ENCODE measurements at places on chromosomes 12 and 14. TPM values are rescaled to one million over a fixed set of nuclear protein-coding genes. Genes with fewer than 3 reads are reported as not detected.

GRCh38 chr12:55708695-55709233 is 1.1 kb upstream of the ITGA7 start:
- H3K27ac ChIP-seq, result no peak overlapping the region
- peaks cover 12% of the 10 kb centered on the region for H3K4me1 ChIP-seq
- no peaks in the 10 kb centered on the region for H3K36me3 ChIP-seq

The LBHD2 gene
- not detected for total RNA-seq

- H3K4me1 ChIP-seq, result no peaks in the 10 kb centered on the region
- no peak for DNase-seq
- no peak overlapping the region for H3K4me3 ChIP-seq
- no peak overlapping the region for H3K27ac ChIP-seq
- H3K36me3 ChIP-seq, result no peaks in the 10 kb centered on the region
- H3K27me3 ChIP-seq, result no peaks in the 10 kb centered on the region
These were observed 465.7 kb upstream of the FAR2 start for GRCh38 chr12:28683366-28683765.

DNA sequence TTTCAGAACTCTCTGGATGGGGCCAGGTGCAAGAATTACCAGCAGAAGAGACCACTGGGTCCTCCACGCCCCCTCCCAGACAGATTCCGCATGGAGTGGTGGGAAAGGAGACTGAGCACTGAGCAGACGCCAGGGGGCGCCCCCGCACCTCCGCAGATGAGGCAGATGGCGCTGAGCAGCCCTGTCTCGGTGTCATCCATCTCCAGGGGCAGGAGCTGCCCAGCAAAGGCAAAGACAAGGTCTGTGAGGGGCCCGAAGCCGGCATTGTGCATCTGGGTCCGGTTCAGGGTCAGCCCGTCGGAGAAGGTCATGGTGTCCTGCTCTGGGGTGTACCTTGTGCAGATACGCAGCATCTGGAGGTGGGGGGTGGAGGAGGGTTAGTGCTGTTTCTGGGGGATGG is 6.3 kb upstream of the ITGB7 start:
- H3K4me1 ChIP-seq, result peaks cover 68% of the 10 kb centered on the region
- DNase-seq, result peak; percentile 90
- no peak overlapping the region for H3K27ac ChIP-seq

- no peaks in the 10 kb centered on the region for H3K27me3 ChIP-seq
- no peak overlapping the region for H3K27ac ChIP-seq
- H3K4me1 ChIP-seq, result no peaks in the 10 kb centered on the region
- H3K4me3 ChIP-seq, result no peak overlapping the region
These were observed 183.7 kb downstream of the TMTC3 start for GRCh38 chr12:88325816-88326189.

The TSPAN11 gene
- total RNA-seq, result not detected

The HEBP1 gene
- 23.9 TPM for total RNA-seq

- H3K27me3 ChIP-seq, result no peaks in the 10 kb centered on the region
- no peaks in the 10 kb centered on the region for H3K4me1 ChIP-seq
- no peak overlapping the region for H3K27ac ChIP-seq
- no peaks in the 10 kb centered on the region for H3K36me3 ChIP-seq
These were observed 296.5 kb downstream of the GALC start for GRCh38 chr14:87696485-87696884.

- H3K4me1 ChIP-seq, result peaks cover 4% of the 10 kb centered on the region
- peak; percentile 30 for DNase-seq
These were observed 25.0 kb upstream of the HSPB8 start for GRCh38 chr12:119153477-119154434.

DNA sequence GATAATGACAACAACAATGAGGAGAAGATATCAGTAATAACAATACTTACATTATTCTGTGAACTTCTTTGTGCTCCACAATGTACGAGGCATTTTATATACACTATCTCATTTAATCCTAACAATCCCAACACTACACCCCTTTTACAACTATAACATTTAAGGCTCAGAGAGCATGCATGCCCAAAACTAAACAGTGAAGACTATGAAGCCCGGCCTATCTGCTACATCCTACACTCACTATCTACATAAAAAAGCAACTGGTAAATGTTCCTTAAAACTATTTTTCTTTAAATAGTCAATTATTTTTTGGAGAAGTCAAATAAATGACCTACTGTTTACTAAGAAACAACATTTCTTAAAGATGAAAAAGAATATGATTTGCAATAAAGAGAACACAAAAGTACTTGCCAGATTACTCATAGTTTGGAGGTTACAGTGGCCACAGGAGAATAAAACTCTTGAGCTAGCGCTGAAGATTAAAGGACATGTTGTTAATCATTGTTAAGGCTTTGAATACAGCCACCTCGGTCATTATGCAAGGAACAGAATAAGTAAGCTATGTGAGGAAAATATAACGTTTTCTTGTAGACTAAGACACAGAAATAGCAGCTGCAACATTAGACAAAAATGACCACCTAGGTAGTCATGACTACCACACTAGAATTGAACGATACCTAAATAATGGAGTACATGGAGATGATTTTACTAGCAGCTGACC is 56.7 kb downstream of the EPS8 start:
- H3K4me3 ChIP-seq, result no peak overlapping the region
- DNase-seq, result no peak
- H3K36me3 ChIP-seq, result no peaks in the 10 kb centered on the region
- H3K27me3 ChIP-seq, result peaks cover 1% of the 10 kb centered on the region

GRCh38 chr12:59695379-59695778 is 99.5 kb downstream of the SLC16A7 start:
- DNase-seq, result no peak
- H3K36me3 ChIP-seq, result peaks cover 11% of the 10 kb centered on the region
- no peak overlapping the region for H3K4me3 ChIP-seq

DNA sequence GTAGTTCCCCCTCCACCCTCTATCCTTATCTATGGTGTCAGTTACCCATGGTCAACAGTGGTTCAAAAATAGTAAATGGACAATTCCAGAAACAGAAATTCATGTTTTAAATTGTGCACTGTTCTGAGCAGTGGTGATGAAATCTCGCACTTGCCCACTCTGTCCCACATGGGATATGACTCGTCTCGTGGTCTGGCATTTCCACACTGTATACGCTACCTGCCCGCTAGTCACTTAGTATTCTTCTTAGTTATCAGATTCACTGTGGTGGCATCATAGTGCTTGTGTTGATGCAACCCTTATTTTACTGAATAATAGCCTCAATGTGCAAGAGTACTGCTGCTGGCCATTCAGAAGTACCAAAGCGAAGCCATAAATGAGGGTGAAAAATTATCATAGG is 507.0 kb downstream of the SNAPC1 start:
- no peak overlapping the region for H3K27ac ChIP-seq
- DNase-seq, result peak; percentile 54
- no peaks in the 10 kb centered on the region for H3K4me1 ChIP-seq
- H3K4me3 ChIP-seq, result no peak overlapping the region
- H3K36me3 ChIP-seq, result no peaks in the 10 kb centered on the region

DNA sequence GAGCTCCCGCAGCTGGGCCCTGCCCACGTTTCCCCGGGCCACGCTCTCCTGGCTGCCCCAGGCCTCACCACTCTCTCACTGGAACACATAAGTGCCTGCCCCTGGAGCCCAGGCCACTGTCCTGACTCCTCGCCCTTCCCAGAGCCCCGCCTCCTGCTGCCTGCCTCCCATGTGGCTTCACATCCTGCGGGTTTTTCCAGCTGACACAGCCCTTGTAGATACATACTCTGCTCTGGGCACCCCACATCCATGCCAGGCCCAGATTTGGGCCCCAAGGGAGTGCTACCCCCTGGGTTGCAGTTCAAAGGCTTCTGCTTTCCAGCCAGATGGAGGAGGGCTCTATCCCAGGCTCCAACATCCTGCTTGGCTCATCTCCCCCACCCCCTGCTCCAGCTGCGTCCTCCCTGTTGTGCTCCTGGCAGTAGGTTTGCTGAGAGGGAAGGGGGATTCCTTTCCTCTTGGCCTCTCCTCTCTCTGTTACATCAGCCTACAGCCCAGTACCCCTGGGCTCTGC is 60.1 kb downstream of the TSPAN9 start:
- H3K27me3 ChIP-seq, result peaks cover 13% of the 10 kb centered on the region
- H3K4me1 ChIP-seq, result no peaks in the 10 kb centered on the region
- no peak for DNase-seq
- no peak overlapping the region for H3K4me3 ChIP-seq
- H3K36me3 ChIP-seq, result no peaks in the 10 kb centered on the region

The APOF gene
- not detected for total RNA-seq

GRCh38 chr12:18239526-18239925 is 21.8 kb upstream of the PIK3C2G start:
- no peak overlapping the region for H3K4me3 ChIP-seq
- H3K36me3 ChIP-seq, result no peaks in the 10 kb centered on the region
- H3K27ac ChIP-seq, result no peak overlapping the region
- H3K4me1 ChIP-seq, result no peaks in the 10 kb centered on the region
- no peaks in the 10 kb centered on the region for H3K27me3 ChIP-seq
- no peak for DNase-seq

The KRT8 gene
- total RNA-seq, result 0.40 TPM

The CPNE6 gene
- not detected for total RNA-seq

GRCh38 chr14:24274101-24274543 is 2.7 kb upstream of the RABGGTA start:
- peaks cover 18% of the 10 kb centered on the region for H3K36me3 ChIP-seq
- peaks cover 64% of the 10 kb centered on the region for H3K4me1 ChIP-seq
- H3K27ac ChIP-seq, result peak overlapping the region; percentile 89
- peak overlapping the region; percentile 36 for H3K4me3 ChIP-seq

- no peak overlapping the region for H3K4me3 ChIP-seq
- H3K4me1 ChIP-seq, result peaks cover 21% of the 10 kb centered on the region
- no peaks in the 10 kb centered on the region for H3K27me3 ChIP-seq
- H3K36me3 ChIP-seq, result peaks cover 41% of the 10 kb centered on the region
These were observed 52.2 kb downstream of the ATXN2 start for GRCh38 chr12:111546758-111547383.

The ANKRD33 gene
- not detected for total RNA-seq

DNA sequence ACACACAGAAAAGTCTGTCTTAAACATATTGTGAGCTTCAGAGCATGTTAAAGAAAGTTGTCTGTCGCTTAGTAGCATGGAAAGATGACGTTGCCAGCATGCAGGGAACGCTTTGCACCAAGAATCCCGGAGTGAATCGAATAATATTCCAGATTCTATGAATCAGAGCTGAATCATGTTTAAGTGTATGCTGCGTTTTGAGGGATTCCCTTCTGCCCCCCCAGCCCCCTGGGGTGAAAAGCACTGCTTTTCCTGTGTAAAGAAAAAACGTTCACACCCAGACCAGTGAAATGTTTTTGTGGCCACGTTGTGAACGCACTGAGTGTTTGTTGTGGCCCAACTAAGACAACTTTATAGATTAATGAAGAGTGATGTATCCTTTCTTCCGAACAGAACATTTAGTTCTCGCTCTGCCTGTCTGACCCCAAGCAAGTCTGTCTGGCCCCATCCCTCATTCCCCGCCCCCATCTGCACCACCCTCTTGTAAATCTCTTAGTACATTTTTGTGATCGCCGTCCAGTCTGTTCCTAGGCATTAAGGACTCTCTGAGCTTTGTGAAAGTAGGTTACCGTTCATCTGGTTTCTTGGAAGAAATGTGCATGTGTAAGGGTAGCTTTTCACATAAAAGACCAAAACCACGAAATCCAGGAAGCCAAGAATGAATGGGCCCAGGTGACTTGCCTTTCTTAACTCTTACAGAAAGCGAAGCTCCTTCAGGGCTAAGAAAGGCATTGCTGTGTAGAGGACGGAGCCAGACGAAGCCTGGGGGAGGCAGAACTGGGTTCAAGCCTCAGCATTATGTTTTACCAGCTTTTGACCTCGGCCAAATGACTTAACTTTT is 103.0 kb downstream of the SAMD4A start:
- no peak overlapping the region for H3K27ac ChIP-seq
- H3K36me3 ChIP-seq, result no peaks in the 10 kb centered on the region
- peaks cover 22% of the 10 kb centered on the region for H3K4me1 ChIP-seq

The LRRC43 gene
- total RNA-seq, result not detected

DNA sequence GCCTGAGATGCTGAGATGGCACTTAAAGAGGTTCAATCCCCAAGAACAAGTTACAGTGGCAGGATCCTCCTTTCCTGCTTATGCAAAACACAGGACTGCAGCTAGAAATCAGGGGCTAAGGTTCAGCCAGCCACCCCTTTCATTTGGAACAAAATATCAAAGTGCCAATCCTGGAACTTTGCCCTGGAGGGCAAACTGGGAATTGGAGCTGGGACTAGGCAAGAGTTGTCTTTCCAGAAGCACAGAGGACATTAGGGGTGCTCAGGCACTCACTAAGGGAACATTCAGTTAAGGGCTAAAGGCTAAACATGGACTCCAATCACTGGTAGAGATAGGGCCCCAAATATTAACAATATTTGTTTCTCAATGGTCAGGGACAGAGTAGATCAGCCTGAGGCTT is 237.2 kb downstream of the EMP1 start:
- H3K27me3 ChIP-seq, result peaks cover 6% of the 10 kb centered on the region
- no peaks in the 10 kb centered on the region for H3K4me1 ChIP-seq
- no peak overlapping the region for H3K4me3 ChIP-seq

DNA sequence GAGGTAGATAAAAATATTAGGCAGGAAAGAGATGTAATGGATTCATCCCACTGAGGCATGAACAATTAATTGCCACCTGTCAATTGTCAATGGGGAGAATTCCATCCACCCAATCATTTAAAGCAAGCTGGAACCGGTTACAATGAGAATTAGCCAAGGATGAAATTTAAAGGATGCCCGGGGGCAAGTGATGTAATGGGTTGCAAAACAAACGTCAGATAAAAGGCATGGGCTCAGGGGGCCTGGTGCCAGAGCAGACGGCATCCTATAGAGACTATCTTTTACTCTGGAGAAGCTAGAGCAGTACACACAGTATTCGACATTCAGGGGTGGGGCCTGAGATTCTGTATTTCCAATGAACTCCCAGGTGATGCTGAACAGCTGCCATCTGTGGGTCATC is 80.5 kb upstream of the ZFP36L1 start:
- no peaks in the 10 kb centered on the region for H3K27me3 ChIP-seq
- H3K36me3 ChIP-seq, result peaks cover 62% of the 10 kb centered on the region
- no peak for DNase-seq
- H3K4me1 ChIP-seq, result no peaks in the 10 kb centered on the region

The MMP17 gene
- 0.60 TPM for total RNA-seq

GRCh38 chr14:102998393-102998792 is 59.0 kb downstream of the CDC42BPB start:
- no peak overlapping the region for H3K4me3 ChIP-seq
- no peak overlapping the region for H3K27ac ChIP-seq
- no peaks in the 10 kb centered on the region for H3K4me1 ChIP-seq
- H3K27me3 ChIP-seq, result no peaks in the 10 kb centered on the region
- H3K36me3 ChIP-seq, result no peaks in the 10 kb centered on the region
